ENCODE measurements at places on chromosomes 2 and 18.

DNA sequence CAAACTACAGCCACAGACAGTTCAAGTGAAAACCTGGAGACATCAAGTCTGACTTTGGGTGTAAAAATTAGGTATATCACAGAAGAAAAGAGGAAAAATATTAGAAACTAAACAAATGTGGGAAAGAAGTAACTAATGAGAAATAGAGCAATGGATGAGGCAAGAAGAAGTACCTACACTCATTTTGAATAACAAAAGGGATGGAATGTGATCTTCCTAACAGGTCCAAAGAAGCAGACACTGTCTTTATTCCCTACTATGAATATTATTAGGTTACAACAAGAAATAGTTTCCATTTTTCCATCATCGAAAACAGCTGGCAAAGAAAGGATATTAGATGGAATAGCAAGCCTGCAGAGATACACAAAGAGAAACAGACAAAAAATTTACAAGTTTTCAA, 486.3 kb upstream of the FSHR start:
- no peak for DNase-seq

DNA sequence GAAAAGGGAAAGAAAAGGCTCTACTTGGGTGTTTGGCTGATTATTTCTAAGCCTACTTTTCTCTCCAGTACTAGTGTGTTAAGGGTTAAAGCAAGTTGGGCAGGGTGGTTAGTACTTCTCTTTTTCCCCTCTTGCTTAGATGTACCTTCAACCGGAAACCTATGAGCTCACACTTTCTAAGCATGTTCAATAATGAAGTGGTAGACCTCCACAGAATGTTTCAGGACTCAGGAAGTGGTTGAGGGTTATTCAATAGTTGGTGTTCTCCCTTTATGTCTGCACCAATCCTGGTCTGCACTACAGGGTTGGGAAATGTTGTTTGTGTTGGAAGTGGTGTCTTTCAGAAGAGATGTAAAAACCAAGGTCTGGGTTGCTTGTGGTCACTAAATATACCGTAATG, 137.1 kb downstream of the ZEB2 start:
- DNase-seq, result peak; percentile 87

DNA sequence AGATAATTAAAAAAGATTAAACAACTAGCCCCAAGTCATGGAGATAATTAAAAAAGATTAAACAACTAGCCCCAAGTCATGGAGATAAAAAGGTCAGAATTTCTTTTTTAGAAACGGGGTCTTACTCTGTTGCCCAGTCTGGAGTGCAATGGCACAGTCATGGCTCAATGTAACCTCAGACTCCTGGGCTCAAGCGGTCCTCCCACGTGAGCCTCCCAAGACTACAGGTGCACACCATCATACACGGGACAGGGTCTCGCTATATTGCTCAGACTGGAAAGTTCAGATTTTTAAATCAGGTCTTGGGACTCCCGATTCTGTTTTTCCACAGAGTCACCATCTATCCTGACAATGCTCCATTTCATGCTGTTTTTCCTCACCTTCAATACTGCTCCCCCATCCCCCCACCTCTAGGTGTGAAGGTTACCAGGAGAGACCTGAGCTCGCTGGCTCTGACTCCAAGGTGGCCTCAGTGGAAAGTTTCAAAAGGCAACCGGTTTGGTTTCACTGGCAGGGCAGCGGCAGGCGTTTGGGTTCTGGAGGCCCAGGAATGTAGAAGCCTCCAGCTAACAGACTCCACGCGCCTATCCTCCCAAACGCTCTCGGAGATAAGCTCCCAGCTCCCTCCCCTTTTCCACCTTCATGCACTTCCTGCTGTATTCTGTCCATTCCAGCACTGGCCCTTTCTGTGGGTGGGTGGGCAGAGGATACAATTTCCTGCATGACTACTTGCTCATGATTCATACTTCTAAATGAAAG, 2.9 kb upstream of the SEMA4C start:
- no peak for DNase-seq

GRCh38 chr18:78607221-78607620, 372.4 kb upstream of the SALL3 start:
- DNase-seq, result no peak

- no peak for DNase-seq
Measured at GRCh38 chr2:238786792-238787490, 60.9 kb upstream of the TWIST2 start.

GRCh38 chr2:237626813-237627440, 460 bp upstream of the LRRFIP1 start:
- no peak for DNase-seq

GRCh38 chr2:59706729-59707128, 846.7 kb downstream of the BCL11A start:
- no peak for DNase-seq

All from OCI-M1 (cell line).